AG08396 (cell line): ENCODE measurements at places on chromosomes 13 and 19.

DNA sequence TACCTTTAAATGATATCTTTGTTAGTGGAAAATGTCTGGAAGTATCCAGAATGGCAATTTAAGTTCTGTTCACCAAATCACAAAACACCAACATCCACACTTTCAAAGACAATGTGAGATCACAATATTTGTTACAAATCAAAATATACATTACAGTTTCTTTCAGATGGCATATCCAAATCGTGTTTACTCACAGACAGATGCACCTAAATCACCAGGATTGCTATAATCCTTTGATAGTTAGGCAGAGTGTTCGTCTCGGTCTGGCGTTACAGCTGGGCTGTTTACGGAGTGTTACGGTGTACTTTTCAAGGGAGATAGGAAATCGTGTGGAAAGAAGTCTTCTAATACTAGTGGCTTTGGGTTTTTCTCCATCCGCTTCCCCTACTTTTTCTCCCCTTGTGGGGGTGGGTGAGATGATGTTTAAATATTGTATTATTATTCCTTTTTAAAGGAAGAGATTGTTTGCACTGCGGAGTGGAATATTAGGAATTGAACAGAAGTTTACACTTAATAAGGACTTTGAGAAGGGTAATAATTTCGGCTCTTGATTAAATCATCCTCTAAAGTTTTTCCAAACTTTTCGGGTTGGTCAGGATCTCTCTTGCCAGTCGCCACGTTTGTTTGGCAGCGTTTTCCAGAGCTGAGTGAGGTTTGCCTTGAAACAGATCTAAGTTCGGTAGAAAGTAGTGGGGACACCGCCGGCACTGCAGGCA is 1.8 kb downstream of the MAB21L1 start:
- no peak for DNase-seq

DNA sequence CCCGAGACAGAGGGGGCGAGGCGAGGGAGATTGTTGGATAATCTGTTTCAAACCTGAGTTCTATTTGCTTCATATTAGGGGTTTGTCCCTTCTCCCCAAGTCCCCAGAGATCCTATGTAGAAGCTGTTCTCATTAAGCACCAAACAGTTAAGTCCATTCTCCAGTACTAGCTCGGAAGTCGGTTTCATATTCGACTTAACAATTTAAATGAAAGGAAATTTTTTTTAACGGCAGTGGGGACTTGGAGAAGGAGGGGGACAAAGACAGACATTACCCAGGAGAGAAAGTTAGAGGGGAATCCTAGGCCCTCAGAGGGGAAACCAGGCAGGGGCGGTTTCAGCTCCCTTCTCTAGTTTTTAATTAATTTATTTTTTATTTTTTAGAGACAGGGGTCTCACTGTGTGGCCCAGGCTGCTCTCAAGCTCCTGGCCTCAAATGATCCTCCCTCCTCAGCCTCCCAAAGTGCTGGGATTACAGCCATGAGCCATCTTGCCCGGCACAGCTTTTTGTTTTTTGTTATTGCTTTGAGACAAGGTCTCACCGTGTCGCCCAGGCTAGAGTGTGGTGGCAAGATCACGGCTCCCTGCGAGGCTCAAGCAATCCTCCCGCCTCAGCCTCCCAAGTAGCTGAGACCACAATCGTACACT is 13.7 kb upstream of the TLE2 start:
- DNase-seq: no peak

DNA sequence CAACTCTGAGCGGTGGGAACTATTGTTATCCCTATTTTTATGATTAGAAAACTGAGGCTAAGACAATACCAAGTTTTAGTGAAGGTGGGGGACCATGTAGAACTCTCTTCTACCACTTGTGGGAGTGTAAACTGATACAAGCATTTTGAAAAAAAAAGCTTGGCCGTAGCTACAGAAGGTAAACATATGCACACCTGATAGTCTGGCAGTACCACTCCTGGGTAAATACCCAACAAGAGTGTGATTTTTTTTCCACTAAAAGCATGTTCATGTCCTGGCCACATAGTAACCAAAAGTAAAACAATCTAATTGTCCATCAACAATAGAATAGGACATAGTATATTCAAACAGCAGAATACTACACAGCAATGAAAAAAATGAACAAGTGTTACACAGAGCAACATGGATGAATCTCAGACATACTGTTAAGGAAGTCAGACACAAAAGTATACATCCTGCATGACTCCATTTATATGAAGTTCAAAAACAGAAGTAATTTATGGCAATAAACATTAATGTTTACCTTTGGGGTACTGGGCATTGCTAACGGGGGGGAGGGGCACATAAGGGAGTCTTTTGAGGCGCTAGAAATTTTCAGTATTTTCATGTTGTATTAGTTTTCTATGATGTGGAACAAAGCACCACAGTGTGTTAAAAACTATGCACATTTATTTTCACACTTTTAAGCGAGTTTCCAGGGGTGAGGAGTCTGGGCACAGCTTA is 6.4 kb upstream of the SPATA13 start:
- no peak for DNase-seq

- no peak for DNase-seq
Observed at GRCh38 chr13:97548138-97548537, 114.2 kb downstream of the RAP2A start.

DNA sequence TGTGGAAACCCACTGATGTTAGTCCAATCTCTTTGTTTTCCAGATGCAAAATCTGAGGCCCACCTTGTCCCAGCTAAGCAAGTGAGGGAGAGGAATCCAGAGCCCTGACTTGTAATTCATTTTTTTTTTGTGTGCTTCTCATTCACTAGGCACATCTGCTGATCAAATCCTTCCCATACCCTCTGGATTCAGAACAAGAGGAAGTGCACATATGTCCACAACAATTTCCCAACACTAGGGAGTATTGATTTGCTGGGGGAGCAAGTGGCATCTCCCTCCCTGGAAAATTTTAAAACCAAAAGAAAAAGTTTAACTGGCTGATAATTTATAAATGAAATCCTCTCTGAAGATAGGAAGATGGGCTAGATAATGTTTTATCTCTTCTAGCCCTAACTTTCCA is 94.6 kb upstream of the RFC3 start:
- no peak for DNase-seq

DNA sequence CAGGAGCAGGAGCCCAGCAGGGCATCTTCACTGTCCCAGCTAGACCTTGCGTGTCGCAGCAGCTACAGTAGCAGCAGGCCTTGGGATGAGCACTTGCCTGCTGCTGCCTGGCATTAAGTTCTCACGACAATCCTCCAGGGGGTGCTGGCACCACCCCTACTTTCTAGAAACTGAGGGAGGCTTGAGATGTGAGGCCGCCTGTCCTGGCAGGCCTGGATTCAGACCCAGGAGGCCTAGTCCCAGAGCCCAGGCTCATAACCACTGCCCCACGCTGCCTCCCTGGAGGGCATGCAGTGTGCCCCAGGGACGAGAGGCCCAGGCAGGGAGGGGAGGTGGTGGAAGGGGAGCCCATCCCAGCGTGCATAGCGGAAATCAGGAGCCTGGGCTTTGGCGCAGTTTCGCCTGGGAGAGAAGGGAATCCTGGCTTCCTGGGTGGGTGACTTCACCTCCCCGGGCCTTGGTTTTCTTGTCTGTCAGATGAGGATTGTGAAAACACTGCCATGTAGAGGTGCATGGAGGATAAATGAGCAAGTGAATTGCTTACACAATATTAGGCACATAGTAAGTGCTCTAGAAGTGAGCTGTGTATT is 26.1 kb downstream of the PPP5C start:
- DNase-seq: no peak

GRCh38 chr13:50598338-50598737 is 245.2 kb downstream of the DLEU7 start:
- no peak for DNase-seq

- DNase-seq: no peak
Observed at GRCh38 chr19:13206587-13206986, 56.4 kb downstream of the IER2 start.

DNA sequence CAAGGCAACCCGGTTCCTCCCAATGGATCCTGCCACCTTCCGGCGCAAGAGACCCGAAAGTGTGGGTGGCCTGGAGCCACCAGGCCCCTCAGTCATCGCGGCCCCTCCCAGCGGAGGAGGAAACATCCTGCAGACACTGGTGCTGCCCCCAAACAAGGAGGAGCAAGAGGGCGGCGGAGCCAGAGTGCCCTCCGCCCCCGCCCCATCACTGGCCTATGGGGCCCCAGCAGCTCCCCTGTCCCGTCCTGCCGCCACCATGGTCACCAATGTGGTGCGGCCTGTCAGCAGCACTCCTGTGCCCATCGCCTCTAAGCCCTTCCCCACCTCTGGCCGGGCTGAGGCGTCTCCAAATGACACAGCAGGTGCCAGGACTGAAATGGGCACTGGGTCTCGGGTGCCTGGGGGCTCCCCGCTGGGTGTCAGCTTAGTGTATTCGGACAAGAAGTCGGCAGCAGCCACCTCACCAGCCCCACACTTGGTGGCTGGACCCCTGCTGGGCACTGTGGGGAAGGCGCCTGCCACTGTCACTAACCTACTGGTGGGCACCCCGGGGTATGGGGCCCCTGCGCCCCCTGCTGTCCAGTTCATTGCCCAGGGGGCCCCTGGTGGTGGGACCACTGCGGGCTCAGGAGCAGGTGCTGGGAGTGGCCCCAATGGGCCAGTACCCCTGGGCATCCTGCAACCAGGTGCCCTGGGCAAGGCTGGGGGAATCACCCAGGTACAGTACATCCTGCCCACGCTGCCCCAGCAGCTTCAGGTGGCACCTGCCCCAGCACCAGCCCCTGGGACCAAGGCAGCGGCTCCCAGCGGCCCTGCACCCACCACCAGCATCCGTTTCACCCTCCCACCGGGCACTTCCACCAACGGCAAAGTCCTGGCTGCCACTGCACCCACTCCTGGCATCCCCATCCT is 11.2 kb upstream of the PRR19 start:
- DNase-seq: peak; percentile 62

- DNase-seq: no peak
Observed at GRCh38 chr19:47082493-47082892, 31.1 kb downstream of the ZC3H4 start.

GRCh38 chr13:51317262-51317661 is 22.2 kb upstream of the SERPINE3 start:
- DNase-seq: peak; percentile 41

DNA sequence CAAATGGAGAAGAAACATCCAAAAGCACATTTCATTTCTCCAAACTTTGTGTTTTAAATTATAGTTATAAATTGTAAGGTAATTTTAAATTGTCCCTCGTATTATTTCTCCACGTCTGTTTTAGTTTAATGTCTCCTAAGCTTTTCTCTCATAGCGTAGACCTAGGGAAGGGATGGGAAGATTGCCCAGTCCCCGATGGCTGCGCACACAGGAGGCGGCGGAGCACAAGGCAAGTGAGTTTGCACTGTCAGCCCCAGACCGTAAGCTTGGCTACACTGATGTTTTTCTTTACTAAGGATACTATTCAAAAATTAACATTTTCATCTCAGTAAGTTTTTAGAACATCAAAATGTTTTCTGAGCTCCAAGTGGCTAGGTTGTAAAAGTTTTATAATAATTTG is 72.3 kb downstream of the GPR12 start:
- DNase-seq: no peak

- DNase-seq: no peak
Observed at GRCh38 chr13:107518780-107519179, 696.6 kb downstream of the LIG4 start.

GRCh38 chr13:51520524-51520923 is 63.7 kb upstream of the WDFY2 start:
- peak; percentile 37 for DNase-seq

- peak; percentile 19 for DNase-seq
Observed at GRCh38 chr19:57057036-57057686, 62.6 kb upstream of the USP29 start.

DNA sequence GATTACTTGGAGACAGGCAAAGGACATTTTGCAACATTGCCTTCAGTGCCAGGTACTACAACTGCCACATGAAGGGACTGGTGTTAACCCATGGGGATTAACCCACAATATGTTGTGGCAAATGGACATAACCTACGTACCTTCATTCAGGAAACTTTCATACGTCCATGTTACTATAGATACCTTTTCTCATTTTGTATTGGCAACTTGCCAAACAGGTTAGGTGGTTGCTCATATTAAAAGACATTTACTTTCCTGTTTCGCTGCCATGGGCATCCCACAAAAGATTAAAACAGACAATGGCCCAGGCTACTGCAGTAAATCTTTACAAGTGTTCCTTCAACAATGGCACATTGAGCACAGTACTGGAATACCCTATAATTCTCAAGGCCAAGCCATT is 925.3 kb downstream of the SLITRK6 start:
- DNase-seq: no peak

DNA sequence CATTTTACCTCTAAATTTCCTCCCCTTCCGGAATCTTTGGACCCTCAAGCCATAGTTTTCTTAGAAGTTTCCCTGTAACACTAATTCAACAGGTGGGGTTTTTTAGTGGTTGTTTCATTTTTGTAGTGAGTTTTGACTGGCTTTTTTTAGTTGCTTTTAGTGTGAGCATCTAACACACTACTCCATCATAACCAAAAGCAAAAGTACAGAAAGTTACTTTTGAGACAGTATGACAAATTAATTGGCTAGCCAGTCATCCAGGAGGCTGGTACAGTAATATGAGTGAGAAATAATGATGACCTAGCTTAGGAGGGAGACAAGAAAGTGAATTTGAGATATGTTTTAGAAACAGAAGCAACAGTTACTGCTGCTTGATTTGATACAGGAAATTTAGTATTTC is 71.5 kb downstream of the DNAJC15 start:
- DNase-seq: no peak

GRCh38 chr19:48961051-48961649 is 4.0 kb upstream of the FTL start:
- DNase-seq: no peak

- no peak for DNase-seq
Observed at GRCh38 chr13:90641884-90642283, 705.6 kb upstream of the MIR17HG start.

DNA sequence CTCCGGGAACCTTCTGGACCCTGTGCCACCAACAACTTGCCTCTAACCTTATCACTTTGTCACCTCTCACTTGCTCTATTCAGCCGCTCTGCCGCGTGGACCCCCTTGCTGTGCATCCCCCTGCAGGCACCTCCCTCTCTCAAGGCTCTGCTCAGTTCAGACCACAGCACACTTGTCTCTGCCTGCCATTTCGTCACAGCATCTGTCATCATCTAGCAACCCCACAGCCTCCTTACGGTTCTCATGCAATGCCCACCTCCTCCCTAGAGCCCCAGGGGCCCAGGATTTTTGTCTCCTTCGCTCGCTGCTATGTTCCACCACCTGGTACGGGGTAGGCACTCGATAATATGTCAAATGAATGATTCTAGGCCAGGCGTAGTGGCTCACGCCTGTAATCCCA is 4.8 kb downstream of the HAUS8 start:
- DNase-seq: no peak

- no peak for DNase-seq
Observed at GRCh38 chr13:39433651-39434050, 169.3 kb downstream of the LHFPL6 start.
